Stimulated activated CD4-positive, alpha-beta T cell treated with anti-CD3 and anti-CD28 coated beads, Interleukin-1b, Interleukin-23, amount 100 ng/mL, for 1 hour (primary cell): ENCODE measurements at places on chromosomes 1 and 21.
A peak's percentile ranks its signal among the peaks of the same experiment; 100 is the strongest.

- DNase-seq = no peak
Observed at GRCh38 chr21:46457801-46458314, 833 bp upstream of the DIP2A start.

GRCh38 chr1:52403566-52404115, 582 bp downstream of the ORC1 start:
- DNase-seq = no peak

GRCh38 chr1:64323054-64323453, 119.6 kb downstream of the UBE2U start:
- no peak for DNase-seq

DNA sequence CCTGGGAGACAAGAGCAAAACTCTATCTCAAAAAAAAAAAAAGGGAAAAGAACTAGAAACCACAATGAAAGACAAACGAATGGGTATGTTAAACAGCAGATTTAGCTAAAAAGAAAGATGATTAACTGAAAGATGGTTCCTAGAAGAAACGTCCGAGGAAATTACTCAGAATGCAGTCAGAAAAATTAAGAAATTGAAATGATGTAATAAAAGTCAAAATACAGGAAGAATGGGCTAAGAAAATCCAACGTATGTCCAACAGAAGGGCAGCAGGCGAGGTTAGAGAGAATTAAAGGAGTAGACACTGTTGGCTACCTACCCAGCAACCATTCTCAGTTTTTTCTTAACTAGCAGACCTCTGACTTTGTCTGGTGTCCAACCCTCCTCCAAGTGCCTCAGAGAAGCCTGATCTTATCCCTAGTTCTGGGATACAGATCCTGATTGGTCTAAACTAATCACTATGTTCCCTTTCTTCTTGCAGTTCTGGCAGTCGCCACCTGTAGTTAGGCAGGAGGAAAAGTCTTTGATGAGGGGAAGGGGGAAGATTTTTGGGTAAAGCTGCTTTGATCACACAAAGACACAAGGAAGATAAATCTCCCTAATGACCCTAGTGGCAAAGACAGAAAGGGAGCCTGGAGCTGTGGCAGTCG, 25.7 kb downstream of the GPR161 start:
- no peak for DNase-seq

DNA sequence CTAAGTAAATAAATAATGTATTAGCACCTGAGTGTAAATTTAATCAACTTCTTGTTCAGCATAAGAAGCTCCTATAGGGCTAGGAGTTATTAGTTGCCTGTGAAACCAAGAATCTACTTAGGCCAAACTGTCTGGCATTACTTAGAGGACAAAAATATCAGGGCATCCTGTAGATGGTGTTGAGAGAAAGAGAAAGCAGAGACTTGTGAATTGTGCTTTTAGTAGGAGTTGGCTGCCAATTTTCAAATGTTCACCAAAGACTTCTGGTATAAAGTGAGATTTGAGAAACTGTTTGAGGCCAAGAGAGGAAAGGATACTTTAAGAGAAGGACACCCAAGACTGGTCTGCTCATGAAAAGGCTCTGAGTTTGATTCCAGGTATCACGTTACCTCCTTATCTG, 315.5 kb upstream of the DEPDC1 start:
- no peak for DNase-seq

- DNase-seq = no peak
Observed at GRCh38 chr1:183070923-183071618, 47.9 kb downstream of the LAMC1 start.

GRCh38 chr1:33349081-33349759, 28.3 kb upstream of the A3GALT2 start:
- peak; percentile 3 for DNase-seq

DNA sequence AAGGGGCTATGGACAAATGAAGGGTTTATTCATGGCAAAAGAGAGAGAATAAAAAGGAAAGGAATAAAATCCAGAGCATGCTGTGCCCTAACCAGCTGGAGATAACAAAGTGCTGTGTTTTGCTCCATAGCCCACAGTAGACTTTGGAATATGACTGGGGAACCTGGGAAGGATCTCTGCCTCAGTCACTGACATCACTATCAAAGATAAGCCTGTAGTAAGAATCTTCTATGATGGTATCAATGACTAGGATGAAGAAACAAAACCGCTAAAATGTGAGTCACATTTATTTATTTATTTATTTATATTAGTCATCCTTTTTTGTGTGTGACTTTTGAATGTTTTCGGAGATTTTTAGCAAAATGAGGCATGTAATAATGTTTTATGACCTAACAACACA, 56.3 kb downstream of the NVL start:
- no peak for DNase-seq

DNA sequence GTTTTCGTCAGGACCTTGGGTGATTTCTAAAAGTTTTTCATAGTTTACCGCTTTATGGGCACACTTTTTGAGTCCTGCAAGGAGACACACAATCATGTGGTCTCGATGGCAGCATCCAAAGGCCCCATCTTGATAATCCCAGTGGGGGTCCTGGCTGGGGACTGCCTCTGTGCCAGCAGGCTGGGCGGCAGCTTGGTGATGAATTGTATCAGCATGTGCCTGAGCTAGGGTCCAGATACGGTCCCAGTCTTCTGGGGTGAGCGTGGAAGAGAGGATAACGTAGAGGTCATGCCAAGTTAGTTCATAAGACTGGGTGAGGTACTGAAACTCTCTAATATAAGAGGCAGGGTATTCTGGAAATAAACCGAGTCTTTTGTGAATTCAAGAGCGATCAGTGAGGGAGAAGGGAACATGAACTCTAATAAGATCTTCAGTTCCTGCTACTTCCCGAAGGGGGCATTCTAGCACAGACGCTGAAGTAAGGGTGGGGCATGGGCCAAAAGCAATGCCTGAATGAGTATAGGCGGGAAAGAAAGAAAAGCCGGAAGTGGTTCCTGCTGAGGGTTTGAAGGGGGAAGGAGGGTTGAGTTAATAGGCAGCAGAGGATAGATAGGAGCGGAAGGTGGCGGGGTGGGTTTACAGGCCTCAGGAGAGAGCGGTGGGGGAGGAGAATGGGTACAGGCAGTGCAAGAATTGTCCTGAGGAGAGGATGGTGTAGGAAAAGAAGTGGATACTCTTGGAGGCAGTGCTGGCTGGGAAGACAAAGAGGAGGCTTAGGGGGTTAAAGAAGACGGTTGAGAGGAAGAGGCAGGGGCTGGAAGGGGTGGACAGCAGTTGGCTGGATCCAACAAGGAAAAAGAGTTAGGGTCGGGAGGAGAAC, 1.6 kb downstream of the ERVH48-1 start:
- peak; percentile 28 for DNase-seq

- DNase-seq = no peak
Observed at GRCh38 chr1:209375671-209376365, 207.7 kb upstream of the CAMK1G start.

- DNase-seq = no peak
Observed at GRCh38 chr1:192488058-192488457, 87.5 kb upstream of the RGS1 start.

DNA sequence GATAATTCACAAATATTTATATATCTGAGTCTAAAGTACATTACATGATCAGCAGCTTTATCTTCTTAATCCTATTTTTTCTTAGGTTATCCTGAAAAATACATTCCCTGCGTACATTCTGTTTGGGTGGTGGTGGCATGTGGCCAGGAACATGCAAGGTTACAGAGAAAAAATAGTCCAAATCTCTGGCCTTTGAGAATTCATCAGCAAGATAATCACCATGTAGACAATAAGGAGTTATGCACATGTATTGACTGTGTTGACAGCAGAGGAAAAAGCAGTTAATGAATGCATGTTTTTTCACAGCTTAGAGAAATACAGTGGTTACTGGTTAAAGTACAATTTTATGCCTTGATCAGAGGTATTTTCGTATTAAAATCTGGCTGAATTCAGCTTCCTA, 49.0 kb downstream of the ABCA4 start:
- DNase-seq = no peak

DNA sequence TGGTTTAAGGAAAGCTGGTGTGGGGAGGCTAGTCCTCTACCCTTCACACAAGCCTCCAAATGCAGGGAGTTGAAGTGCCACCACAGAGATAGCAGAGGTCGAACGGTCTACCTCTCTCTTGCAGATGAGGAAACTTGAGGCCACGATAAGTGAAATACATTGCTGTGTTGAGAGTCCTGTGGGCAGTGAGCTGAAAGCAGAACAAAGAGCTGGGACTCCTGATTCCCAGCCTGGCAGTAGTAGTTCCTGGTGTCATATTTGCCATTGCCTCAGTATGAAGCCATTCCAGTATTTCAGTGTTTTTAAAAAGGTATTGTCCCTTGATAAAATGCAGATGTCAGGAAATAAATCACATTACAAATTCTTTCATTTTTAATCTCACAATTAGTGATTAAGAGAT, 28.6 kb downstream of the AK4 start:
- no peak for DNase-seq

DNA sequence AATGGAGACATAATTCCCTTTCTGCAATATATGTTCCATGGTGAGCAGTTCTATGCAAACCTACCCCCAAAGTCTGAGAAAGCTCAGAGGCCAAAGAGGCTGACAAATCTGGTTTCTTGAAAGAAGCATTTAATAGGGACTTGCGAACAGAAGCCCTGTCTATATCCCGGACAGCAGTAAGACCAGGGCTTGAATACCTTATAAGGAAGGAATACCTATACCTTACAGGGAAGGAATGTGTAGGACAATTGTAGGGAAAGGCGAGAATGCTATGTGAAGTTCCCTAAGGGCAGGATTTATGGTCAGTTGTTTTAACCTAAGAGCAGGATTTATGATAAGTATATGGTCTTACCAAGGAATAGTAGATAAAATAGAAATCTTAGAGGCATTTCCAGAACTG, 5.0 kb upstream of the SLC41A1 start:
- DNase-seq = no peak

DNA sequence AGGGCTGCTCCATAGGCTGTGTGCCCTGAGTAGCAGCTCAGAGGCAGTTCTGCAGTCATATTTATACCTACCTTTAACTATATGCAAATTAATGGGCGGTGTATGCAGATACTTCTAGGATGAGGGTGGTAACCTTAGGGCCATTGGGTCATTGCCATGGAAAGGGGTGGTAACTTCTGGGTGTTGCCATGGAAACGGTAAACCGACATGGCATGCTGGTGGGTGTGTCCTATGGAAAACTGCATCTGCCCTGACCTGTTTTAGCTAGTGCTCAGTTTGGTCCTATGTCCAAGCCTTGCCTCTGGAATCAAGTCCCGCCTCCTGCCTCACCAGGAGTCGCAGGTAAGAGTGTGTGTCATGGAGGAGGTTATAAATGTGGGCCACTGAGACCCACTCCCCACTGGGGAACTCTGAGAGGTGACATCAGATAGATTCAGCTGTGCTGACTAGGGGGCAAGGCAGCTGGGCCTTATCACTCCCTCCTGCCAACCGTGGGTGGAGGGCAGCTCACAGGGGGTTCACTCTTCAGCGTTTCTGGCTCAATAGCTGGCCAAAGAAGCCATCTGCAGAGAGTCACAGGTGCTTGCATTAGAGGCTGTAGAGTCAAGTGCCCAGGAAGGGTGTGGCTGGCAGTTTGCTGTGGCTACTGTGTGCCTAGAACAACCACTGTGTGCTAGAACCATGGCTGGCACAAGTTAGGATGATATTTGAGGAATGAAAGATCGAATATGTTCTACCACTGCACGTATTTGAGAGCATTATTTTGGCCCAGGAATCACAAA, 19.0 kb downstream of the BACE2 start:
- DNase-seq = no peak

- peak; percentile 36 for DNase-seq
Observed at GRCh38 chr1:1290238-1290731, 10.0 kb downstream of the SCNN1D start.

DNA sequence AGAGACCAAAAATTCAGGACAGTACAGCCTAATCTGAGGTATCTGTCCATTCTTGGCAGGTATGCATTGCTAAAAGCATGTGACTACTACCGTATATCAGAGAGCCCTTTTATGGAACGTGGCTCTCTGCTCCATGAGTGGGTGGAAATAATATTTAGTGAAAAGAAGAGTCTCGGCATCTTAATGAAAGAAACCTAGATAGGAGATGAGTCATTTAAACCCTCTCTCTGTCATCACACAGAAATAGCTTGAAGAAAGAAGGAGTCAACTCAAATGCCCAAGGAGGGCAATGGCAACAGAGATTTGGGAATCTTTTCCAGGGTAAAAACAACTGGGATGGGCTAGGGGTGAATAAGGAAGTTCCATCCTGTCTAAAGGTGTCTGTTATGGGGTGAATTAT, 528.2 kb downstream of the SMYD3 start:
- DNase-seq = no peak

DNA sequence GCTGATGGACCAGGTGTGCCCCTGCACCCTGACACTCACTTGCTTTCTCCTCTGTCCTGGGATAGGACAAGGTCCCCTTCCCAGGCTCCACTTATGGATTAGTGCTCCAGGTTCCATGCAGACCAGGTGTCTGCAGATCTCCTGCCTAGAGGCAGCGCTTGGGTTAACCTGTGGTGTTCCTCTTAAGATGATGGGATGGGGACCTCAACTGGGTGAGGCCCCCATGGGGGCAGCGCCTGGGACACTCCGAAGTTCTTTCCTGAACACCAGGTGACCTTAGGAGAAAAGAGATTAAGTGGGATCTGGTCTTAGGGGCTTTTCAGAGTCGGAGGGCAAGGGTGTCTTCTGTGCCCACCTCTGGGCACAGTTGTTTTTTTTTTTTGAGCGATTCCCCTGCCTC, 21.2 kb downstream of the TNNT2 start:
- DNase-seq = no peak

DNA sequence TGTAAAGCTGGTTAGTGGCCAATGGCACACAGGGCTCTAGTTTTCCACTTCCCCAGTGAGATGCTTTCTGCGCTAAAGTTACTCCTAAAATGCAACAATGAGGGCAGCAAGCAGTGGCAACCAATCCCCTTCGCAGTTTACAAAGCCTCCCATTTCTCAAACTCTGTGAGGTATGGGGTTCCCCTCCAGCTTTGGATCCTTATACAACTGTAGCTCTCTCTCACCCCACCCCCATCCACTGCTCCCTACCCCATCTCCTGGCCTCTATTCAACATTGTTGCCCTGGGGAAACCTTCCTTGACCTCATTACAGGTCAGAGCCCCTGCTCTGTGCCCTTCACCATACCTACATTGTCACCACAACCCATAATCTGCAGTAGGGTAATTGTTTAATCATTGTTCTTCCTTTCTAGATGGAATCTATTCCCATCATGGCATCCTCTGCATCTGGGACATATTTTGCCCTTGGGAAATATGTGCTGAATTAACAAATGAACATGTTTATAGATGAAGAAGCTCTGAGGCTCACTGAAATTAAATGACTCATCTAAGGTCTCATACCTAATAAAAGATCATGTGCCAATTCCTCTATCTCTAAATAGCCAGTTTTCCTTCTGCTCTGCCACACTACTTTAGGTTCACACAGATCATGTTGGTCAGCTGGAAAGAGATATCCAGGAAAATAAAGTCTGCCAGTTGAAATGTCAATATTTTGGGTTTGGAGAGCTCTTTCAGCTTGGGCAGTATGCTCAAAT, 12.6 kb downstream of the KIAA0040 start:
- DNase-seq = no peak

DNA sequence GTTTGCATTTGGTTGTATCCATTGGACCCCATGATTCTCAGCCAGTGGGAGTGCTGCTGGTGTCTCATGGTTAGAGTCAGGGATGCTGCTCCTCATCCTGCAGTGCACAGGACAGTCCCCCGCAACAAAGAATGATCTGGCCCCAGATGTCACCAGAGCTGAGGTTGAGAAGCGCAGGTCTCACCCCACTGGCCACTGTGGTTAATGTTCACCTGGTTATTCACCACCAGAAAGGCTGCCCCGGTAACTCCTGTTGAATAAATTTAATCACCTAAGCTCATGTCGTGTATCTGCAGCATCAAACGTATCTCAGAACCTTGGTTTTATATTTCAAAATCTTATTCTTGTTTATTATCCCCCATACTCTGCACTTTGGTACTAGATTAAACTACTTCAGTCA, 75.8 kb downstream of the ATP5PO start:
- DNase-seq = no peak
